Vagina (tissue), 2 donors: ENCODE measurements at places on chromosomes 13 and 19. TPM values are rescaled to one million over a fixed set of nuclear protein-coding genes. Genes with fewer than 3 reads are reported as not detected.

MFSD12 gene
- 48.4 TPM for total RNA-seq

B3GNT3 gene
- total RNA-seq, result 1.5 TPM

GRCh38 chr19:32063601-32064000 is 281.8 kb upstream of the ZNF507 start:
- no peak overlapping the region for H3K4me3 ChIP-seq
- H3K4me1 ChIP-seq, result no peaks in the 10 kb centered on the region
- no peak for DNase-seq
- no peak overlapping the region for H3K27ac ChIP-seq

DNA sequence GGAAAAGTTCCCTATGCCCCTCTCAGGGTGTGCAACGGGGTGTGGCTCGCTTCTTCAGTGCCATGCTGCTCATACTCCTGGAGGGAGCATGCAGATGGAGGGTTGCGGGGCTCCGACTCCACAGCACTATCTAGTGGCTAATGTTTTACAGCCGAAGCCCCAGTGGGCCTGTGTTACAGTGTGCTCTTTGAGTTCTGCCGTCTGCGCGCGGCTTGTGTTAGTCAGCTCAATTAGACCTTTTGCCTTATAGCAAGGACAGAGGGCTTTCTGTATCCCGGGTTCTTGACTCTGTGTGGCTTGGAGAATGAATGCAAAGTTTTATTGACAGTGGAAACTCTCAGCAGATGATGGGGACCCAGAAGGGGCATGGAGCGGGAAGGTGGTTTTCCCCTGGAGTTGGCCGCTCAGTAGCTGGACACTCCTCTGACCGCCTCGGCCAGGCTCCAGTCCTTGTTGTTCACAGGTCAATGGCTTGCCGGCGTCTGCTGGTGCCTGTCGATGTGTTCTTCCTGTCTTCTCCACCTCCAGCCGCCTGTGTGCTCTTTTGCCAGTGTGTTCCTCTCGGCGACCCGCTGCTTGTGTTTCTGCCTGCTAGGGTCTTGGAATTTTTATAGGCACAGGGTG is 383.4 kb downstream of the LMO7 start:
- no peak for DNase-seq
- H3K27me3 ChIP-seq, result no peaks in the 10 kb centered on the region
- H3K4me3 ChIP-seq, result no peak overlapping the region
- H3K4me1 ChIP-seq, result no peaks in the 10 kb centered on the region
- no peak overlapping the region for H3K27ac ChIP-seq

ZNF442 gene
- 2.2 TPM for total RNA-seq

DNA sequence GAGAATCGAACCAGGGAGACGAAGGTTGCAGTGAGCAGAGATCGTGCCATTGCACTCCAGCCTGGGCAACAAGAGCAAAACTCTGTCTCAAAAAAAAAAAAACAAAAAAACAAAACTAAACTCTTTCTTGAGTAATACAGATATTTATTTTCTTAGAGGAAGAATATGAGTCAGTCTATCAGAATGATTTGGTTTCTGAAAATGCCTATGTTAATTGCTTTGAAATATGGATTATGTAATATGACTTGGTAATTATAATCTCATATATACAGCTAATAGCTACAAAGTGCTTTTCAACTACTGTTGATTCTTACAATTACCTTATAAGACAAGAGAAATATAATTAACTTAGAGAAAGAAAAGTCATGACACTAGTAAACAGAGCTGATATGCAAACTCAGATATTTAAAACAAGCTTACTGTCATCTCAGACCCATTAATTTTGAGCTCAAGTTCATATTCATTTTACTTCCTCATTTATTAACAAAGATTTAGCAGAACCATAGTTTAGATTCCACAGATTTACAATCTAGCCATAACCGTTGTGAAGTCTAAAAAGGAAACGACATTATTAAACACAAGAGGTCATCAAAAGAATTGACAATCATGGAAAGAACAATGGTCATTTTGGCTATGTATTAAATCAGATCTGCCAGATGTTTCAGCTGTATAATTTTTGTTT is 88.0 kb downstream of the TBC1D4 start:
- no peak overlapping the region for H3K27ac ChIP-seq
- no peak for DNase-seq
- no peaks in the 10 kb centered on the region for H3K27me3 ChIP-seq
- no peaks in the 10 kb centered on the region for H3K36me3 ChIP-seq

DNA sequence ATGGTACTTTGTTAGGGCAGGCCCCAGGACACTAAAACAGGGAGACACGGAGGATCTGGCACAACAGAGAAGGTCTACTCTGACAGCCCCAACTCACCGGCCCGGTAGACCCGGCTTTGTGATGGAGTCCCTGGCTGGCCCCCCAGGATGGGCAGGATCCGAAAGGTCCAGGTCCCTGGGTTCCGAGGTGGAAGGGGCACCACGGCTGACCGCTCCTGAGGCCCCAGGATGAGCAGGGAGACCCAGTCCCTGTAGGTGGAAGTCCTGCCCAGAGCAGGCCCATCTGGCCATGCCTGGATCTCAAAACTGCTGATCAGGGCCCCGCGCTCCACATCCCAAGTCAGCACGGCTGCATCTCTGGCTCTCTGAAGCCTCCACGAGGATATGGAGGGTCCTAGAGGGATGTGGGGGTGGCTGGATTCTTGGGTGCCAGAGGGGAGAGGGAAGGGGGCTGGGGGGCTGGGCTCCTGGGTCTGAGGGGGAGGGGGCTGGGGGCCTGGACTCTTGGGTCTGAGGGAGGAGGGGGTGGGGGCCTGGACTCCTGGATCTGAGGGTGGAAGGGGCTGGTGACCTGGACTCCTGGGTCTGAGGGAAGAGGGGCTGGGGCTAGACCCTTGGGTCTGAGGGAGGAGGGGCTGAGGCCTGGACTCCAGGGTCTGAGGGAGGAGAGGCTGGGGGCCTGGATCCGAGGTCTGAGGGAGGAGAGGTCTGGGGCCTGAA is 4.6 kb downstream of the VSIG10L start:
- DNase-seq, result no peak
- H3K27ac ChIP-seq, result no peak overlapping the region
- no peaks in the 10 kb centered on the region for H3K27me3 ChIP-seq

DNA sequence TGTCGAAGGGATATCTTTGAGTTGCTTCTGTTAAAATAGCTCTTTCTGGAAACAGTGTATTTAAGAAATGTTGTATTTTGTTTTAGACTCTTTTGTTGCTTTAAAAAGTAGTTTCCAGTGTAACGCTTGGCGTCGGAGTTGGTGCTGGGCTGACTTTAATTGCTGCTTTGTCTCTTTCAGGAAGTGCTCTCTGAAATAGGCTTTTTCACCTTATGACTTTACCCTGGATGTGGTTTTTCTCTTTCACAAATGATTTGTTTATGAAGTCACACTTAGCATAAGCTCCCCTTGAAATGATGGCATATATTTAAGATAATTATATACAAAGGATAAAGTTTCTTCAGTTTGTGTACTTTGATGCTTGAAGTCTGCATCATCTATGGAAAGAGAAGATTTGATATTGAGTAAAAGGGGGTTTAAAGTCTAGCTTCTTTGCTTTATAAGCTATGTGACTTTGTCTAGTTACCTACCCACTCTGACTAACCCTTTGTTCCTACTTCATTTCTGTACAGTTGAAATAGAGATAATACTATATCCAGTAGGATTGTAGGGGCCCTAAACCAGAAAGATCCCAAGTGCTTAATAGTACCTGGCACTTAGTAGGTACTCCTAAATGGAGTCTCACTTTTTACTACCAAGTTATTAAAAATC is at the start of gene GPR18:
TSS of gene GPR18 (minus strand) at position 170 of the 651 bp plus-strand sequence. CDS start 2,507 bp downstream, outside the sequence.
- no peak within 1 kb of the TSS for H3K4me3 ChIP-seq
- H3K27me3 ChIP-seq, result no peaks in the 10 kb centered on the region
- H3K36me3 ChIP-seq, result no peaks in the 10 kb centered on the region
- no peaks in the 10 kb centered on the region for H3K4me1 ChIP-seq
- no peak within 1 kb of the TSS for H3K27ac ChIP-seq

SMAD9 gene
- total RNA-seq, result 13.5 TPM

LRRC4B gene
- 17.9 TPM for total RNA-seq

DNA sequence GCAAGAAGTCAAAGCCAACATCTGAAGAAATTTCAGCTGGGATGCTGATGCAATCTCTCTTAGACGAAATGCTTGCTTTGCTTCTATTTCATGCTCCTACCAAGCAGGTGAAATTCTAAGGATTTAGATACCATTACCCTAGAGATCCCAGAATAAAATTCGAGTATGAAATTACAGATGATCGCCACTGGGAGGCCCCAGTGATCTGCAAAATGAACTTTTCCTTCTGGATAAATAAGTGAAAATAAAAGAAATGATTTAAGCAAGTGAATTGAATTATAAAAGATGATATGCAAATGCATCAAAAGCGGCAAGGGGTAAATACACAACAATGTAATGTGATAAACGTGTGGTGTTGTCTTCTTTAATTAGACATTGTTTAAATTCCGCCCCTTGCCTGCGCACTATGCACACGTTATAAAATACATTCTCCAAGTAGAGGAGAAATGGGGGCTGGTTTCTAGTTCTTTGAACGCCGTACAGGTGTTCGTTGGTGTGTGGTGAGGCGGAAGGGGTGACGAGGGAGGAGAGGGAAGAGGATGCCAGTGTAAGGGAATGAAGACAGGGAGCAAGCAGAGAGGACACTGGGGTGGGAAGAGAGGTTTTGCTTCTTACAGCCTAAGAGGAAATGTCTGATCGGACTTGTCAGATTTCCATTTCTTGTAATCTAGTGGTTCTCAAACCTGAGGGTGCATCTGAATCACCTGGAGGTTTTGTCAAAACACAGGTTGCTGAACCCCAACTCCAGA is 58.0 kb downstream of the ERCC5 start:
- no peaks in the 10 kb centered on the region for H3K36me3 ChIP-seq
- no peak for DNase-seq
- no peaks in the 10 kb centered on the region for H3K27me3 ChIP-seq
- H3K4me3 ChIP-seq, result no peak overlapping the region

DNA sequence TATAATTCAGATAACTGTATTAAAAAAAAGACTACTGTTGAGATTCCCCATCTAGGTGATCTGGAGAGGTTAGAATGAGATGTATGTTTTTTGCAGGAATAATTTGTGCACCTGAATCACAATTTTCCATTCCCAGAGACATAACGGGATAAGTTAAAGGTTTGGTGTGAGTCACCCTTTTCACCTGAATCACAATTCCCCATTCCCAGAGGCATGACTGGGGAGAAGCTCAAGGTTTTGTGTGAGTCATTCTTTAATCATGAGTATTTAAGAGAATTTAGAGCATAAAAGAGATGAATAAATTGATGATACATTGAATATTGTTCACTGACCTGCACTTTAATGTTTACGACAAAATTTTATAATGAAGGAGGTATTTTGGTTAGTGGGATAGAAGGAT is 9.0 kb downstream of the OR7A5 start:
- DNase-seq, result no peak
- no peaks in the 10 kb centered on the region for H3K36me3 ChIP-seq
- no peak overlapping the region for H3K27ac ChIP-seq
- H3K4me1 ChIP-seq, result no peaks in the 10 kb centered on the region

- DNase-seq, result no peak
- no peak overlapping the region for H3K4me3 ChIP-seq
- peaks cover 6% of the 10 kb centered on the region for H3K27me3 ChIP-seq
- no peak overlapping the region for H3K27ac ChIP-seq
- peaks cover 11% of the 10 kb centered on the region for H3K4me1 ChIP-seq
These were observed 31.8 kb downstream of the EFNA2 start for GRCh38 chr19:1317274-1318003.

DNA sequence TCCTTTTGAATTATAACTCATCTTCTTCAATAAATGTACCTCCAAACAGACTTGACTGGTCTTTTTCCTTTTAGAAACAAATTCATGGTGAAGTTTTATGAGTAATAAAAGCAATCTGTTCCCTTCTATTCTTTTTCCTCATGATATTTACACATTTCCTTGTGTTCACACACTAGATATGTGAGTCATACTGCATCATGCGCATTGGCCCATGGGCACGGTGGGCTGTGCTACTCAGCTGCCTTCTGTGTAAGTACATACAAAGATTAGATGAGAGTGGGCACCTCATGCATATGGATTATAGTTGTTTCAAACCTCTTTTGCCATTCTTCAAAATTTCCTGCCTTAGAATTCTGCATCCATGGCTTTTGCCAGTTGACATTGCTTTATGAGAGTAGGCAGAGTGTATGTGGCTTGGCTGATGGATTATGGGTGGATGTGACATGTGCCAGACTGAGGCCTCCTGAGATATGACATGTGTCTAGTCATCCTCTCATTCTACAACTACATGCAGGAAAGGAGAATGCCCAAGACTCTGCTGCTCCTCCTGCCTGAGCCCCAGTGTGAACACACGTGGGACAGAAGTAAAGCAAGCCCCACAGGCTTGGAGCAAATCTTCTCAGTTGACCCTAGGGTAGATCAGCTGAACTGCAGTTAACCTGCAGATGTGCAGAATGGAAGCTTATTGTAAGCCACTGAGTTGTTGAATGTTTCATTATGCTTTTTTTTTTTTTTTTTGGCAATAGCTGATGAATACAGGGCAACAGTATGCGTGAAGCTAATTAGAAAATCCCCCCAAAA is 109.9 kb downstream of the RBM26 start:
- H3K27ac ChIP-seq, result no peak overlapping the region
- no peaks in the 10 kb centered on the region for H3K36me3 ChIP-seq
- no peak for DNase-seq
- H3K4me1 ChIP-seq, result no peaks in the 10 kb centered on the region
- no peaks in the 10 kb centered on the region for H3K27me3 ChIP-seq

GRCh38 chr19:49064768-49065611 is at the start of gene NTF4:
Gene NTF4, minus strand, starts transcription at chr19:49064818. Its CDS starts 2,821 bp downstream, at chr19:49061997.
- H3K27ac ChIP-seq, result peak within 1 kb of the TSS; percentile 33
- H3K27me3 ChIP-seq, result peaks cover 6% of the 10 kb centered on the region
- peak within 1 kb of the TSS; percentile 36 for H3K4me3 ChIP-seq
- no peak for DNase-seq
- no peaks in the 10 kb centered on the region for H3K4me1 ChIP-seq

AKAP8 gene
- 27.7 TPM for total RNA-seq

GPR12 gene
- not detected for total RNA-seq

DNA sequence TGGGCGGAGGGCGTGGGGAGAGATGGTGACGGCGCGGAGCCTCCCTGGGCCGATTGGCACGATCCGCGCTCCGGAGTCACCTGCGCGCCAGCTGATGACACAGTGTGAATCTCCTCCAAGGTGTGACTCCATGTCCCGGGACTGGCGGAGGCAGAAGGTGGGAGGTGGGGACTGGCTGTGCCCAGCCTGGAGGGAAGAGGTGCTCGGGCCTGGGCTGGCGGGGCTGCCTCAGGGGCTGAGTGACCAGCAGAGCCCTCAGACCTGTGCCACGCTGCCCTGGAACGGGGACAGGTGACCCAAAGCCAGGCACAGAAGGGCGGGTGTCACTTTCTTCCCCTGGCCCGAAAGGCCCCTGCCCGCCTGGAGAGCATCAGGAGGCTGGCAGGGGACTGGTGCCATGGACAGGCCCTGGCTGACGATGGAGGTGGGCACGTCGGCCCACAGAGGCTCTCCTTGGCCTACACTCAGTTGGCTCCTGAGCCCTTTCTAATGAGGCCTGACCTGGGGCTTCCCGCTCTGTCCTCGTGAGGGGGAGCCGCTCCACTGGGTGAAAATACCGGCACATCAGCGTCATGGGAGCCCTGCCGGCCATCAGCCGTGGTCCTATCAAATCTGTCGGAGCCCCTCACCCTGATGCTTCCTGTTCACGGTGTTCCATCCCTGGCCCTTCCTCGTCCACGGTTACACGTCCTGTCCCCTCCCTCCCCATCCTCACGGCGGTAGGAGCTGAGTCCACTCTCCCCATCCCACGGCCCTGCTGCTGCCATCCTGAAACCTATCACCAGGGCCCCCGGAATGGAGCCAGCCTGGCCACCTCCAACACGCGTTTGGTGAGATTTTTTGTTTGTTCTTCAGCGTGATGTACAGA is 75.6 kb downstream of the SPACA7 start:
- no peak overlapping the region for H3K27ac ChIP-seq
- H3K4me3 ChIP-seq, result no peak overlapping the region
- H3K4me1 ChIP-seq, result no peaks in the 10 kb centered on the region
- peak; percentile 82 for DNase-seq

CYP2A7 gene
- 4.9 TPM for total RNA-seq
